Hematopoietic multipotent progenitor cell treated with erythropoietin and hydrocortisone succinate and interleukin-3 and kit ligand, for 6 days (in vitro differentiated cells): ENCODE measurements at places on chromosomes 3 and 15.

GRCh38 chr3:150765949-150766720, 3.2 kb upstream of the SIAH2 start:
- no peak for DNase-seq

DNA sequence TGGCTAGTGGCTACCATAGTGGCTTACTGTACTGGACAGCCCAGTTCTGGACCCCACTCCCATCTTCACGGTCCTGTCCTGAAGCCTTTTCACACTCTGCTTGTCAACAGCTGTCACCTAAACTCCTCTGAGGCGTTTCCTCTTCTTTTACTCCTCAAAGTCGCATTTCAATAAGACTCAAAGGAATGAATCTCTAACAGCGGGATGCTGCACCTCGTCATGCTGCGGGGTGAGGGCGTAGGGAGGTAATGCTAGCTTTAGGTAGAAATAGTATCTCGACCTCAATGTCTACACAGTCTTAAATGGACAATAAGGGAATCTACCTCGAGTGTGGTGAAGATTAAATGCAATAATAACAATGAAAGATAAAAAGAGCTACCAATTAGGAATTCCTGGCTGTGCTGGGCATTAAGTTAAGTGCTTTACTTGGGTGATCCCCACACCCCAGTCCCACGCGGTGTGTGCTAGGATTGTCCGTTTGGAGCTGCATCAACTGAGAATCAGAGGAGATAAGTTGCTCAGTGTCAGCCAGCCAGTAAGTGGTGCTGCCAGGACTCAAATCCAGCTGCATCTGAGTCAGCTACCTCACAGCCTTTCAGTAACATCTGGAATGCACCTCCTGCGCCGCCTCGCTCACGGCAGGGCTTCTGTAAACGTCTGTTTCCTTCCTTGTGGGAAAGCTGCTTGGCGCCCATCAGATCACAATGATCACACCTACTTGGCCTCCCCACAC, 14.0 kb downstream of the PLA2G4D start:
- DNase-seq, result no peak

DNA sequence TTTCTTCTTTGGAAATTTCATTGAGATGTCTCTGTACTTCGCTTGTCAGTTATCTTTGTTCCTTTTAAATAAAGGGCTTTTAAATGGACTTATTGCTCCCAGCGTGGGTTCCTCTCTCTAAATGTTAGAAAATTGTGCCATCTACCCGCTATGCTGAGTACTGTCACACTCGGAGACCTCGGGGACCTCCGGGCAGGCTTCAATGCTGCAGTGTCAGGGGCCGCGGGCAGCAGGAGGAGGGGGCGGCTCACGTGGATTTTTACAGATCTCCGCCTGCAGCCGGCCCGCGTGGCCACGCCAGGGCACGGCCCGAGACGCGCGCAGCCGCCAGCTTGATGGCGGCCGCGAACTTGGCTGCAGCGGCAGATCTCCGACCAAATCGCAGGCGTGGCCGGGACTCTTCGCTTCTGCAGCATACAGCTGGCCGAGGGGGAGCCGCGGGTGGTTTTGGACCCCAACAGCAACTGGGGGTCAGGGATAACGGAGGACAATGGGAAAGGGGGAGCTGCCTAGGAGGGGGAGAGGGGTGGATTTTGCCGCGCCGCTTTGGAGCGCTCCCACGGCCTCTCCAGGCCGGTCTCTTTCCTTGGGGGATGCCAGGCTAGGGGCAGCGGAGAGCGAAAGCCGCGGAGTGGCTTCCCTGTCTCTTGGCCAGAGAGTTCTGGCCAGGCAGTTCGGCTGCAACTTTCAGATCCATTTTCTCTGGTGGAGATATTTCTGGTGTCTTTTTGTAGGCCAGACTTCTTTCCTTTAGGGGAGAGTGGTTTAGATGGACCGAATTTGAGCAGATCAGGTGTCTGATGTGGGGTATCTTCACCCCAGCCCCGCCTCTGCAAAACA, 15.3 kb downstream of the NR2F2 start:
- DNase-seq, result peak; percentile 67

- no peak for DNase-seq
Measured at GRCh38 chr3:36372534-36372935, 7.8 kb upstream of the STAC start.

GRCh38 chr15:64515196-64515595, 54.8 kb downstream of the ZNF609 start:
- no peak for DNase-seq

GRCh38 chr15:69807721-69808120, 290.0 kb downstream of the TLE3 start:
- DNase-seq, result no peak

- no peak for DNase-seq
Measured at GRCh38 chr15:100861511-100861991, 18.1 kb upstream of the ALDH1A3 start.

DNA sequence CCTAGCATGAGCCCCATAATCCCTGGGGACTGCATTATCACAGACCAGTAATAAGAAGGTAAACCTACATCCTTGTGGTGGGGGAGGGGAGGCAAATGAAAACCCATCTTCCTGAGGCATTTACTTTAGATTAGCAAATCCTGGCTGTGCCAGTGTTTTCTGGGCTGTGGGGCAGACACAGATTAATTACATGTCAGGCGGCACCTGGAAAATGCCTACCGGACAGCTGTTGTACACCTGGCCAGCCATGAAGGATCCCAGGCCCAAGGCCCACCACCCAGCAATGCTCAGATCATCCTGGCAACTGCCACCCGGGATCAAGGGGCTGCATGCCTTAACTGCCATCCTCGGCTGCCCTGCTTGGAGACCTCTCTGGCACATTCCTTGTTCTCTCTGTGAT, 59.1 kb upstream of the RASA2 start:
- DNase-seq, result no peak

- no peak for DNase-seq
Measured at GRCh38 chr15:72307026-72307425, 12.9 kb downstream of the CELF6 start.

- peak; percentile 13 for DNase-seq
Measured at GRCh38 chr15:84982301-84982920, 755 bp downstream of the PDE8A start.

DNA sequence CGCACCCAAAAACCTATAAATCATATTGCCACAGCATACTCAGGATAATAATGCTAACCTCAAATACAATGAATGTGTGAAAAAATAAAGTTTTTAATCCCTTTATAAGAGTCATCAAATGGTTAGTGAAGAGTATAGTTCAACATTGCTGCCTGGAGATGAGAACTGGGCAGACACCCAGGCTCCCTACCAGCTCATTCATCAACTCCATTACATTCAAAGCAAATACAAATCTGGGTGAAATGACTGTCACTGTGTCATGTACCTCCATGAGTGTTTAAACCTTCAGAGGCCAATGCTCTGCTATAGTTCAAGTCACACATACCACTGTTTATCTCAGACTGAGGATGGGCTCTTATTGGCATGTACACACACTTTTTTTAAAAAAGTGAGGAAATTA, 167.2 kb upstream of the KCNMB2 start:
- no peak for DNase-seq

GRCh38 chr3:31039145-31039544, 144.7 kb upstream of the GADL1 start:
- no peak for DNase-seq

DNA sequence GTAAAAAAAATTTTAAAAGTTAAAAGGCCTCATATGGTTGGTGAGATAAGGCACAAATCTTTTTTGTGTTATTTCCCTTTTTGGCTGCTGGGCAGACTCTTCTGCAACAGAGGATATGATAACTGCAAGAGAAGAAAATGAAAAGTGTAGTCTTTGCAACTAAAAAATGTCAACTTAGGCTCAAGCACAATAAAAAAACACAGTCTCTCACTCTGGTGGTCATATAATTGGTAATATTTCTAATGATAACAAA, 15.4 kb downstream of the COMMD2 start:
- DNase-seq, result peak; percentile 68

DNA sequence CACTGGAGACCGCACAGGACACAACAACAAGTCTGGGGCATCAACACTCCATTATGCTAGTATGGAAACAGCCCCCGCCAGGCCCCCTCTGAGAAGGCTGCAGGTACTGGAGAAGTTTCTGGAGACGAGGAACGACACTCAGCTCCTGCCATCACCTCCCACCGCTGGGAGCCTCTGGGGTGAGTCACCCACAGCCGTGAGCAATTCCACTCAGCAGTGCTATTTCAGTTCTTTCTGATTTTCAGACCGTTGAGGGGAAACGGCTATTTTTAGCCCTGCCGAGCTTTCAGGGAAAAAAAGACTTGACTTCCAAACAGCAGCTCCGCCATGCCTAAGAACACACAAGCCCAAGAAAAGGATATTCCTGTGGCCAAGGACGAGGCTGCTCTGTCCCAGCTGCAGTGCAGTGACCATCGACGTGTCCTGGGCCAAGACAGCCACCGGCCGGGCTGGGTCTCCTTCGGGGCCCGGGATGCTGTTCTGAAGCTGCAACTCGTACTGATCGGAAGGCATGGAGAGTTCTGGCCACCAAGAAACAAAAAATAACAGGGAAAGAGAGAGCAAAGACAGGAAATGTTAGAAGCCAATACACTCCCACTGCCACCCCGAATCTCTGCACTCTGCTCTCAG, 40.8 kb downstream of the NUP210 start:
- DNase-seq, result no peak

DNA sequence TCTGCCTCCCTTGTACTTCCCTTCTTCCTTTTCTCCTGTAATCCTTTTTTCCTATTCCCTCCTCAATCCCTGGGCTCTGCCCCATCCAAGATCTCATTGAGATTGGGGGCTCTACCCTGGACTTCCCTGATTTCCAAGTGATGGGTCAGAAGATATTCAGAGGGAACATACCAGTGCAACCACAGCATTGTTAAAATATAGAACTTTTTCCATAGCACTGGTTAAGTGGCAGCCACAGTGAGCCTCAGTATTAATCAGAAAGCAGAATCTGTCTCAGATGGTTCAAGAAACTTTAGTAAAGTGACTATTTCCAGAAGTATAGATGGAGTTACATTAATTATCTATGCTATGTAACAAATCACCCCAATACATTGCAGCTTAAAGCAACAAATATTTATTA, 18.7 kb upstream of the SCN10A start:
- no peak for DNase-seq

DNA sequence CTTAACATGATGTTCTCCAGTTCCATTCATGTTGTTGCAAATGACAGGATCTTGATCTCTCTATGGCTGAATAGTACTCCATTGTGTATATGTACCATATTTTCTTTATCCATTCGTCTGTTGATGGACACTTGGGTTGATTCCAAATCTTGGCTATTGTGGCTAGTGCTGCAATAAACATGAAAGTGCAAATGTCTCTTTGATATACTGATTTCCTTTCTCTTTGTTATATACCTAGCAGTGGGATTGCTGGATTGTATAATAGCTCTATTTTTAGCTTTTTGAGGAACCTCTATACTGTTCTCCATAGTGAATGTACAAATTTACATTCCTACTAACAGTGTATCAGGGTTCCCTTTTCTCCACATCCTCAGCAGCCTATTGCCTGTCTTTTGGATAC, 5.9 kb upstream of the RBP2 start:
- no peak for DNase-seq

DNA sequence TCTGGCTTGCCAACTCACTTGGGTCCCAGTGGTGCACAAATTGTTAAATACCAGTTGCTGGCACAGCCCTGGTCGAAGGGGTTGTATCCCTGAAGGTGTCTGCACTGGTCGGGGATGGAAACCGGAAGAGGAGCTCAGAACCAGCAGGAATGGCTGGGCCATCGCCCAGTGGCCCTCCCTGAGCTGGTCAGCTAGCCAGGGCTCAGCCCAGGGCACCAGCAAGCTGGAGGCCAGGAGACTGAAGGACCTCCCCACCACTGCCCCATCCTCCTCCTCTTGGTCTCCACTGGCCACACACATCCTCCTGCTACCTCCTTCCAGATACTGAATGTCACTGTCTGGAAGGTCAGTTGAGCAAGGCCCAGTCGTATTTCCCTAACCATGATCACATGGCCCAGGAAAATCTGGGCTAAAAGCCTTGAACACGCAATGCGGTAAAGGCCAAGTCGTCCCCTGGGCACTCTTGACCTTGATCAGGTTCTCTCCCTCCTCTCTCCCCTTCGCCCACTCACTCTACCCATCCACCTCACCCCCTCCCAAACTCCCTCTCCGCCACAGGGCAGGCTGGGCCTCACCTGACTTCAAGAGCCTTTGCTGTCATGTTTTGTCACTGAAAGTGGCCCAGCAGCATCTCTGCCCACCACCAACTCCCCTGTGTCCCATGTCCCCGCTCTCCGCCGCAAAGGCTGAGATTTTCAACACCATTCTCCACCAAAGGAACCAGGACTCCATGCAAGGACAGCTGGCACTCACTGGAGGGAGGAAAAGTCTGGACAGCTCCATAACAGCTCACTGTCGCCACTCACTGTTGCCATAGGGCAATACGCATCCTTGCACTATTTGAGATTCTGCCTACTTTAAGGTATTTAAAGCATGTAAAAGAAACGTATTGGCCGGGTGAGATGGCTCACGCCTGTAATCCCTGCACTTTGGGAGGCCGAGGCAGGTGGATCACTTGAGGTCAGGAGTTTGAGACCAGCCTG, 12.1 kb downstream of the ZDHHC19 start:
- peak; percentile 65 for DNase-seq

DNA sequence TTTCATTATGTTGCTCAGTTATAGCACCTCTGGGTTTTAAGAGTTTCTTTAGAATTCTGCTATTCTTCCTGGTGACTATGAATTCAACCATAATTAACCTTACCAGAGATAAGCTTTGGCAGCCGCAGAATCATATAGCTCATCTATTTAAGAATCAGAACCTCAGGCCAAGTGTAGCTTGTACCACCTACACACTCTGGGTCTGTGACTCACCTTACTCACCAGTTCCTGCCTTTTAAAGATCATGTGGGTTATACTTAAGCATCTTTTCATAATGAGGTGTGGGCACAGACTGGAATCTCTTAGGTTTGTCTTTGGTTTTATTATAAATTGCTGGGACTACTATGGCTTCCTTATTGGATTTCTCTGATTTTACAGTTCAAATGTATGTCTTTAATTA, 21.9 kb downstream of the CDV3 start:
- DNase-seq, result no peak

DNA sequence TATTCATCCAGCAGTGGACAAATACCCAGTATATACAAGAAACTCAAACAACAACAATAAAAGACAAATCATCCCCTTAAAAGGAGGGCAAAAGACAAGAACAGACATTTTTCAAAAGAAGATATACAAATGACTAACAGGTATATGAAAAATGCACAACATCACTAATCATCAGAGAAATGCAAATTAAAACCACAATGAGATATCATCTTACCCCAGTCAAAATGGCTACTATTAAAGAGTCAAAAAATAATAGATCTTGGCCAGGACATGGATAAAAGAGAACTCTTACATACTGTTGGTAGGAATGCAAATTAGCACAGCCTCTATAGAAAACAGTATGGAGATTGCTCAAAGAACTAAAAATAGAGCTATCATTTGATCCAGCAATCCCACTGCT, 16.9 kb downstream of the DHX36 start:
- no peak for DNase-seq

- no peak for DNase-seq
Measured at GRCh38 chr15:43762824-43763223, 13.9 kb downstream of the ELL3 start.

GRCh38 chr3:64816355-64816754, 128.6 kb upstream of the ADAMTS9 start:
- DNase-seq, result no peak
